Activated naive CD8-positive, alpha-beta T cell treated with anti-CD3 and anti-CD28 coated beads, Interleukin-2, amount 50 U/mL, for 16 hours (primary cell): ENCODE measurements at places on chromosomes 7 and 10.

DNA sequence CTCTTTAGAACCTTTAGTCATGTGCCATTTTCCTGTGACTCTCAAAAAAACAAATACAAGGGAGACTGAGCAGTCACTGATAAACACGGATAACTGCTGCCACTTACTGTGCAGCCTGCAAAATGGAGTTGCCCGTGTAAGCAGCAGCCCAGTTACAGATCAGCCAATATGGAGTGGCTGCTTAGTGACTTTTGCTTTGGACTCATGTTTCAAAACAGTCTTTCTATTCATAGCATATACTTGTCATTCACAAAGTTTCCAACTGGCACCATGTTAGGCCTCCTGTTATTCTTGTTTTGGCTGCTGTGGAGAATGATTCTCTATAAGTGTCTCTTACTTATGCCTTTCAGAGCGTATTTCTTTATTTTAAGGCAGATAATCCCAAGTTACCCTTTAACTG is 3.0 kb downstream of the FAM204A start:
- no peak for DNase-seq

DNA sequence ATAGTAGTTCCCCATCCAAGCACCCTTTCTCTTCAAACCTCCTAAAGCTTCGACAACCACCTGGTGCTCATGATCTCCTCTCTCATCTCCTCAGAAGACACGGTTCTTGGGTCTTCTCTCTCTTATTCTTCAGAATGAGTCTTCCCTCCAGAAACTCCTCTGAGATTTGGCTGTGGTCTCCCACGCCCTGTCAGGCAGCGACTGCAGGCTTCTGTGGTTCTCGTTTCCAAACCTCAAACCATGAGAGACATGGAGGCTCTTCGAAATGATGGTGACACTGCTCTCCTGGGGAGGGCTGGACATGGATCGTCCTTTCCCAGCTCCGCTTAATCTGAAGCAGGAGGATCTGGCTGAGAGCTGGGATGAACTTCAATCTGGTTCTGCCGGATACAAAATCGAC is 78.6 kb upstream of the PITRM1 start:
- no peak for DNase-seq

- DNase-seq, result no peak
Measured at GRCh38 chr7:2934211-2934731, 90.2 kb upstream of the GNA12 start.

DNA sequence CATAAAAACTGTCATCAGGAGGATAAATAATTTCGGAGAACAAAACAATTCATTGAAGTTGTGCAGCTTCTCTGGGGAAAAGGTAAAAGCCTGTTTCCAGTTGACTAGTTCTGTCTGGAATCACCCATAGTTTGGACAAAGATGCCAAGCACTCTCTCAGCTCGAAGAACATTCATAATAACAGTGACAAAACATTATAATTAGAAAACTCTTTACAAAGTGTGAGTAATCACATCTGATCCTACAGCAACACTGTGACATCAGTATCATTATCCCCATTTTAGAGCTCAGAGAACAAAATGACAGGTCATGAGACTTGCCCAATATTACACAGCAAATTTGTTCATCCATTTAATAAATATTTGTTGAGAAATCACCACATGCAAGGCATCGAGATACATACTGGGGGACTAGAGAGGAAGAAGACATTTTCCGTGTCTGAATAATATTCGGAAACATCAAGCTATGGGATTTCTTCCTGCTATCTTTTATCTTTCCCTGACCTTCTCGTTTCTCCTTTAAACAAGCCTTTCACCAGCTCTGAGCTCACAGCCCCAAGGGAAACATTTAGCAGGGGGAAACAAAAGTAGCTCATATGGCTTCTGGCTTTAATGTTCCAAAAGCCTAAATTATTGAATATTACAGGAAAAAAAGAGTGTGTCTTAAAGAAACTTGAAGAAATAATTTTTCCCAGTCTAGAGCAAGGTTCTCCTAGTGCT is 123.3 kb upstream of the GHITM start:
- no peak for DNase-seq

DNA sequence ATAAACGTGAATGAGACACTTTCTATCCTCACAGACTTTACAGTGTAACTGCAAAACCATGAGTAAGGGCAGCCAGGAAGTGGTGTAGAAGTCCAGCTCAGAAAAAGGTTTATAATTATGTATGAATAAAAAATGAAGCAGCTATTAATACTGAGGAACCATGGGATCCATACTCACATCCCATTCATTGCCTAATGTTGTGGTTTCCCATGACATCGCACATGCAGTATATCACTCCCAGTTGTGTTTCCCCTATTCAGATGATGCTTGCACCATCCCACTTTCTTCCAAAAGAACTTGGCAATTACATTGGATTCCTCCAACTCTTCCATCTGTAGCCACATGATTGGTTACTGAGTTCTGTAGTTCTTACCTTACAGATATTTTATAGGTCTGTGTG is 74.5 kb upstream of the SEMA3D start:
- DNase-seq, result no peak

- no peak for DNase-seq
Measured at GRCh38 chr7:36777855-36778254, 53.6 kb upstream of the AOAH start.

- no peak for DNase-seq
Measured at GRCh38 chr7:106501605-106502580, 159.1 kb downstream of the CCDC71L start.

- no peak for DNase-seq
Measured at GRCh38 chr10:3906511-3907111, 121.6 kb upstream of the KLF6 start.

DNA sequence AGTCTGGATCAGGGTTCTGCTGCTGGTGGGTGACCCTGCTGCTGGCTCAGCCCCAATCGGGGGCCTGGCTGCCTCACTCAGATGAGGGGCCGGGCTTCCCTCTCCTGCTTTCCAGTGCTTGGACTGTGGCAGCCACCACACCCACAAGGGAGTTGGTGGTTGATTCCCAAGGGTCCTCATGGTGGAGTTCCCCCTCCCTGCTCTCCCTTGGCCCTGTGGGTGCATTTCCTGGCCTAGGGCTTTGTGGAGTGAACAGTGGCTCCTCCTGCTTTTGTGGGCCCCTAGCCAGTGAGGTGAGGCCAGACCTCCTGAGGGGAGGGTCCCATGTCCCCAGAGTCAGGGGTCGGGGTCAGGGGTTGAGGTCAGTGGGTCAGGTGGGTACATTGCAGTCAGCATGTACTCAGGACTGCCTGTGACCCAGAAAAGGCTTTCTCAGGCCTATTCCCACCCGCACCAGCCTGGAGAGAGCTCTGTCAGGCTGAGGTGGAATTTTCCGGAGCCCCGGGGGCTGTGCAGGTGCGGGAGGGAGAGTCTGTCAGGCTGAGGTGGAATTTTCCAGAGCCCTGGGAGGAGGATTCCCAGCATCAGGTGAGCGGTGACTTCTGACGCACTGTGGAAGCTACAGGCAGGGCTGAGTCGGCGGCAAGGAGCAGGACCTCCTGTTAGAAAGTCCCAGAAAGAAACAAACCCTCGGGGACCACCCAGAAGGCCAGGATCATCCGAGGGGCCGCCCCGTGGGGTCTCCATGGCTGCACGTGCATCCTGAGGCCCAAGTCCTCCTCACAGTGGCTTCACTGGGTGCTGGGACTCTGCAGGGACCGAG is 94.4 kb upstream of the INSIG1 start:
- no peak for DNase-seq

DNA sequence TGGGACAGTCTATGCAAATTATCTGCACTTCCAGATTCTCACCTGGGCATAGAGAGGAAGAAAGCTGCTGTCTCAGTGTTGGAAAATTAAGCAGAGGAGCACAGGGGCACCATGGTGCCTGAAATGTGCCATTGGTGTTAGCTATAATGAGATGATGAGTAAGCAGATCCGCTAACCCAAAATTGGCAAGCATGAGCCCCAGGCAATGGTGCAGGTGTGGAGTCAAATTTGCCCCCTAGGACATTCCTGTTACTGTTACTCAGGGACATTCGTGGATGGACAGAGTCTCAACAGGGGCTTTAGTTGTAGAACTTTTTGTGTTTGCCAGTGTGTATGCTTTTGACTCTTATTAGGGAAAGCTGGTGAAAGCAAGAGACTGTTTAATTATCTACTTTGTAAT is 385.2 kb upstream of the KLF6 start:
- no peak for DNase-seq

DNA sequence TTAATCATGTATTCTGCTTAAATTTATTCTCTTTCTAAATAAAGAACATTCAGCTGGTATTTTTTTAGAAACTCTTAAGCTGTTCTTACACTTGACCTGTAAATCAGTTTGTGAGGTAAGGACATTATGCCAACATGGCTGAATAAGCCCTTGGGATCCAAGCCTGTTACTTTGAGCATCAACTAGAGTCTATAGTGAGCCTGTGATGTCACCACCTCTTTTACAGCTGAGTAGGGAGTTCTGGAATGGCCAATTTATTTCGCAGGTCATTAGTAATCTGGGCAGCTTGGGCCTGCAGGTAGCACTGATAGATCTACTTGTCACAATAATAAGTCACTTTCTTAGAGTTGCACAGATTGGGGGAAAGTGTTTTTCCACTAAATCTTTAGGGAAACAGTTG is 915.2 kb upstream of the MBL2 start:
- no peak for DNase-seq

GRCh38 chr7:37445790-37446189 is 2.9 kb downstream of the ELMO1 start:
- no peak for DNase-seq

GRCh38 chr7:130793855-130794618 is 60.0 kb upstream of the KLF14 start:
- DNase-seq, result no peak

- no peak for DNase-seq
Measured at GRCh38 chr10:131553121-131553520, 241.6 kb upstream of the TCERG1L start.

DNA sequence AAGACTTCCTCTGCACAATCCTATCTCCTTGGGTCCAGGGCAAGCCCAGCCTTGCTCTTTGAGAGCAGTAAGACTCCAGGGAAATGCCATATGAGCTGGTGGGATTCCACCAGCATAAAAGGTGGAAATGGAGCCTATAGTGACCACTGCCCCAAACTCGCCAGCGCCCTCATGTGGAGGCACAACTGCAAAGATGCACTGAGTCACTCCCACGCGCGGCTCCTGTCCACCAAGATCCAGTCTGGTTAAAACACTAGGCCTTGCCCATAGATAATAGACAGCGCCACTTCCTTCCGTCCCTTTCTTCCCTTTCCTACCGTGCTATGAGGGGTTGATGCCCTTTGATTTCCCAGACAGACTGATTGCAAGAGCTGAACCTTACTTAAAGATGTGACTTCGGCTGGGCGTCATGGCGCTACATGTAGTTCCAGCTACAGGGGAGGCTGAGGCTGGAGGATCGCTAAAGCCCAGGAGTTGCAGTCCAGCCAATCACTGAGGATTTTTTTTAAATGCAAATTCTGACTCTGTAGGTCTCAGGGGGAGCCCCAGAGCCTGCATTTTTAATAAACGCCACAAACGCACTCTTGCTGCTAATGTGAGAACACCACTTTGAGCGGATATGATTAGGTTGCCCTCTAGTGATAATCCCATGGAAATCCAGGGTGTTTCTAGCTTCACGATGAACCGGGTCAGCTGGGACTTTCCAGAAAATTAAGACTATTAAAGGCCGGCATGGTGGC is 136.5 kb downstream of the EPC1 start:
- DNase-seq, result no peak

DNA sequence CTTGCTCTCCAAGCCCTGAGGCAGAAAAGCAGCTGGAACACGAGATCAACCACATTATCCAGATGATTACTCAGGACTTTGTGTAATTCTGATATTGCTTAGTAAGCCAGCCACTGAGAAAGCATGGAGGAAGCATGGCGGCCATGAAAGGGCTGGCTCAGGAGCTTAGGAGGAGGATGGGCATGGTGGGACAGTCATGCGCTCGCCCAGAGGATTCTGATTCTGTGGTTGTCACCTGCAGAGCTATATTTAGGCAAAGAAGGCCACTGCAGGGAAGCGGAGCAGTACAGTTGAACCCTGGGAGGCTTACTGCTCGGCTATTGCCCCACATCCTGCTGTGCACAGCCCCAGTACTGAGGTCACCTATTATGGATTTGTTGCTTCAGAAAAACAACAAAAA is 128.8 kb upstream of the DNAJB12 start:
- no peak for DNase-seq

- DNase-seq, result no peak
Measured at GRCh38 chr10:126928274-126928673, 23.0 kb downstream of the DOCK1 start.

GRCh38 chr7:70788276-70788675 is 343.7 kb upstream of the GALNT17 start:
- no peak for DNase-seq

GRCh38 chr10:64109926-64110495 is 588.8 kb downstream of the REEP3 start:
- DNase-seq, result no peak

GRCh38 chr10:103231047-103231551 is 14.6 kb upstream of the RPEL1 start:
- no peak for DNase-seq

DNA sequence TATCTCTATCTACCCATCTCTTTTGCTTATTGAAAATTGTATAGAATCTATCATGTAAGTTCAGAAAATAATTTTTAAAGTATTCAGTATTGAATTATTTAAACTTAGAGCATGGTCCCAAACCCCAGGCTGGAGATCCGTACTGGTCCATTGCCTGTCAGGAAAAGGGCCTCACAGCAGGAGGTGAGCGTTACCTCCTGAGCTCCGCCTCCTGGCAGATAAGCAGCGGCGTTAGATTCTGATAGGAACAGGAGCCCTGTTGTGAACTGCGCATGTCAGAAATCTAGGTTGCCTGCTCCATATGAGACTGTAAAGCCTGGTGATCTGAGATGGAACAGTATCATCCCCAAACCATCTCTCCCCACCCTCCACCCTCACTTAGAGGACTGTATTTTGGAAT is 266.0 kb upstream of the CNTNAP2 start:
- no peak for DNase-seq
